ENCODE measurements at places on chromosomes 5 and 9. TPM values are rescaled to one million over a fixed set of nuclear protein-coding genes. Genes with fewer than 3 reads are reported as not detected.
A peak's percentile ranks its signal among the peaks of the same experiment; 100 is the strongest.

Gene SPATA31E1
- total RNA-seq = not detected

- H3K27me3 ChIP-seq = no peaks in the 10 kb centered on the region
- H3K36me3 ChIP-seq = no peaks in the 10 kb centered on the region
- no peak overlapping the region for H3K27ac ChIP-seq
- H3K4me3 ChIP-seq = no peak overlapping the region
Measured at GRCh38 chr5:36237751-36238150, 4.0 kb downstream of the NADK2 start.

Gene HTR4
- 0.90 TPM for total RNA-seq

Gene GPR150
- total RNA-seq = not detected

DNA sequence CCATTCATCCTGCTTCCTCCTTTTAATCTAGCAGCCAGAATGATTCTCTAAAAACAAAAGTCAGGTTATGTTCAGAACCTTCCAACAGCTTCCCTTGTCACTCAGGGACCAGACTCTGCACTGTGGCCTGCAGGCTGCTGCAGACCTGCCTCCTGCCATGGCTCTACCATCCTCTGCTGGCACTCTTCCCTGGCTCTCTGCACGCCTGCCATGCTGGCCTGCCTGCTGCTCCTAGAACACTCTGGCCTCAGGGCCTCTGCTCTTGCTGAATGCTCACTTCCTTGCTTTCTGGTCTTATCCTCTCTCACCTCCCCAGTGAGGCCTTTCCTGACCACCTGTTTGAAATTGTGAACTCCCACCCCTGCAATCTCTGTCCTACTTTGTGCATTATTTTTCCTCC, 149.4 kb downstream of the CD180 start:
- H3K36me3 ChIP-seq = no peaks in the 10 kb centered on the region
- no peak overlapping the region for H3K27ac ChIP-seq
- no peaks in the 10 kb centered on the region for H3K4me1 ChIP-seq
- DNase-seq = peak; percentile 43

DNA sequence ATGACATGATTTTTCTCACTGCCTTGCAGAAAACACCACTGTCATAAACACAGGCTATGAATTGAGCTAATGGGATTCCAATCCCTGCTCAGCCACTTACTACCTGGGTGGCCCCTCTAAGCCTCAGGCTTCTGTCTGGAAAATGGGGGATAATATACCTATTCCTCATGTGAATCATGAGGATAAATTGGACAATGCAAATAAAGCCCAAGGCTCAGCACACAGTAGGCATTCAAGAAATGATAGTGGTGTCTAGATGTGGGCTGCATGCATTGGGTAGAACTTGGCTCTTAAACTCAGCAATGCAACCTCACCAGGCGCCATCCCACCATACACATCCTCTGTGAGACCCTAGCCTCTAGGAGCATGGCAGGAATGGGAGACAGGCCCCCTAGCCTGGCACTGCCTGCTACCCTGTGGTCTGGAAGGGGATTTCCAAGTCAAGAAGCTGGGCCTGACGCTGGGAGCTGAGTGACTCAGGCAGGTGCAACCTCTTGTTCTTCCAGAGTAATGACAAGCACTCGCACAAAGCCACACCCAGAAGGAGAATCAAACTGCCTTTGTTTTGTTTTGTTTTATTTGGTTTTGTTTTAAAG, 2.3 kb upstream of the TNIP1 start:
- H3K27ac ChIP-seq = no peak overlapping the region
- H3K36me3 ChIP-seq = no peaks in the 10 kb centered on the region
- DNase-seq = no peak
- no peaks in the 10 kb centered on the region for H3K27me3 ChIP-seq
- H3K4me3 ChIP-seq = no peak overlapping the region
- H3K4me1 ChIP-seq = no peaks in the 10 kb centered on the region

Gene OR1N2
- total RNA-seq = not detected

DNA sequence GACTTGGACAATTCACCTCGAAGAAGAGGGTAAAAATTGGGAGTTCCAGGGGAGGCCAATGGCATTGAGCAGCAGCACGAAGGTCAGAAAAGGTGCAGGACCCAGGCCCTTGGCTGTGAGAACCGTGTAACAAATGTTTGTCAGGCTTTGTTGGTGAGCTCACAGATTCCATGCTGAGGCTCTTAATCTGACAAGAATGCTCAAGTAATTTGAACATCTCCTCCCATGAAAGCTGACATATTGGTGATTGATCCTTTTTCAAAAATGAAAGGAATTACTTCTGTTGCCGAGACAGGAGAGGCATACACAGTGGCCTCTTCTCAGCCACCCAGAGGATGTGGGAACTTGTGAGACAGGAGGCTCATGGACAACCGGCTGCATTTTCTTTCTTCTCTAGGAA, 11.6 kb downstream of the RAI14 start:
- H3K36me3 ChIP-seq = peaks cover 4% of the 10 kb centered on the region
- no peak for DNase-seq
- no peak overlapping the region for H3K27ac ChIP-seq
- no peak overlapping the region for H3K4me3 ChIP-seq

DNA sequence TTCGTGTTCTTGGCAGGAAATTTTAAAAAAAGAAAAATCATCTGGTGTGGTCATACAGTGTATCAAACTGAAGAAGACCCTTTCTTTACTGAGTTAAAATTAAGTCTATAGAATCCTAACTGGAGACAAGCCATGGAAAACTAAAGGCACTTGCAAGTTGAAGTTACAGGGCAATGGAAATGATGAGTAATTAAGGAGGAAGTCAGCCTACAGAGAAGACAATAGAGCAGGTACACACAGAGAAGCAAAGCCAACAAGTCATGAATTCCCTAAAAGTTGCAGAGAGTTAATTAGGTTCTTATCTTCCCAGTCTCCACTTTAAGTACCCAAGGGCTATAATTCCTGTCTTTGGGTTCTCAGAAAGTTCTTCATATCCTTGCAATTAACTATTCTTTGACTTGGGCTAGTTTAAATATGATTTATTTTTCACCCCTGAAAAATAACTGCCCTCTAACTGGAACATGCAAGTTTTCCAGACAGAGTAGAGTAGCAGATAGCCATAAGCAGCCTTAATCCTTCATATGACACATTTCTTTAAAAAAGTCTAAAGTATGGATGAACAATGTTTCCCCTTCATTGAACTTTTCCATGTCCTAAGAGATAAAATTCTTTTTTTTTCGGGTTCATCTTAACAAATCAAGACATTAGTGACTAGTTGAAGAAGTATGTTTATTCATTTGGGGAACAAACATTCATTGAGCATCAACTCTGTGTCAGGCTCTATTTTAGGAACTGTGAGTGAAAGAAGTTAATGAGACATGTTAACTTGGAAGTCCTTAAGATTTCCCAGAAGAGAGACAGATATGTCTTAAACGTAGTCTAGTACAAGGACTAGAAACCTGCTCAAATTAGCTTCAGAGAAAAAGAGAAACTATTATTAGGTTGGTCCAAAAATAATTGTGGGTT, 5.2 kb upstream of the ITGA2 start:
- no peaks in the 10 kb centered on the region for H3K4me1 ChIP-seq
- H3K36me3 ChIP-seq = no peaks in the 10 kb centered on the region
- no peak overlapping the region for H3K27ac ChIP-seq
- no peak for DNase-seq
- no peaks in the 10 kb centered on the region for H3K27me3 ChIP-seq

GRCh38 chr9:134981829-134982228, 64.1 kb upstream of the FCN1 start:
- H3K4me3 ChIP-seq = no peak overlapping the region
- H3K4me1 ChIP-seq = no peaks in the 10 kb centered on the region
- H3K27me3 ChIP-seq = no peaks in the 10 kb centered on the region
- H3K36me3 ChIP-seq = no peaks in the 10 kb centered on the region
- no peak for DNase-seq

Gene CCDC112
- 4.1 TPM for total RNA-seq

DNA sequence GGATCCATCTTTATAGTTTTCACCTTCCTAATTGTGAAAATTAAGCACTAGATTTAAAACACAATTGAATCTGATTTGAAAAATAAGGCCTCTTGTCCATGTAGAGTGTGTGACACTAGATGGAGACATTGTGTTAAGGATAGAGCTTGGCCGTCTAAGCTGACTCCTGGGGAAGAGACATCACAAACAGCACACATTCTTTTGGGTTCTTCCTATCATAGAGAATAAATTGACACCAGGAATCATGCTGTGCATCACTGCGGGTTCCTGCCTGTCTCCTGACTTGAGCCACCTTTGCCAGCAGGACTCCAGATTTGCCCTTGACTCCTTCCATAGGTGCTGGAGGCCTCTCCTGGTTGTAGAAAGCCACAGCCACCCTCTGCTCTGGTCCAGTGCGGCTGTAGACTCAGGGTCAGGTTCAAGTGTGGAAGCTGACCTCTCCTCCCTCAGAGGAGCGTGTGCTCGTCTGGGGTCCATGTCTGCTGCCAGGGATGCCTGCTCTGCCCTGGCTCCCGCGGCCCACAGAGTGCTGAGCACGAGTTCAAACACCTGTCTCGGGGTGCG, 11.2 kb downstream of the ROPN1L start:
- no peaks in the 10 kb centered on the region for H3K36me3 ChIP-seq
- DNase-seq = no peak
- no peak overlapping the region for H3K27ac ChIP-seq
- H3K4me3 ChIP-seq = no peak overlapping the region

Gene ARID3C
- not detected for total RNA-seq

Gene RABEPK
- 14.3 TPM for total RNA-seq

Gene EDIL3
- 205 TPM for total RNA-seq

DNA sequence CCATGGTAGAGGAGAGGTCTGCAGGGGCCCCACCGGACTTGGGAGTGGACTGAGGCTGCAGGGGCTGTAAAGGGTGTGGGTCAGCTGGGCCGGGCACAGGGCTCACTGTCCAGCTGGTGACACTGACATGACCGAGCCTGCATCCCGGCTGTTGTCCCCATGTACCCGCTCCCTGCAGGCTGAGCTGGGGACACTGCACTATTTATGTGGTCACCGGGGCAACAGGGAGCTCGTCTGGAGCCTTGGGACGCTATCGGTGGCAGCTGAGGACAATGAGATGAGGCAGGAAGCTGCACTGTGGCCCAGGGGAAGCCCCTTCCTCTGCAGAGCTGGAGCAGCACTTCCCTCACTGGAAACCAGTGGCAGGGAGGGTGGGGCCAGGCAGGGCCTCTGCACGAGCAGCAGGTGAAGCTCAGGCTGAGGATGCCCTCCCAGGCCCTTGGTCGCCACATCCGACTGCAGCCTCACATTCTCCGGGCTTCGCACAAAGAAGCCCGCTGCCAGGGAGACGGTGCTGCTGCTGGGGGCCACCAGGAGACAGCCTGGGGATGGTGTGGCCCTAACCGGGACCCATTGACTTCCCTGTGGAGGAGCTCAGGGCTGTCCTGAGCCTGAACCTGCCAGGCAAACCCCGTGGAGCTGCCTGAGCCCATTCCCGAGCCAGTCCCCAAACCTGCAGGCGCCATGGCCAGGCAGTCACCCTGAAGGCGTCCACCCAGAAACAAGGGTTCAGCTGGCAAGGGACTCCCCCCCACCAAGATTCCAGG, 26.4 kb downstream of the ZDHHC11B start:
- no peak overlapping the region for H3K27ac ChIP-seq
- no peak overlapping the region for H3K4me3 ChIP-seq
- peak; percentile 60 for DNase-seq
- no peaks in the 10 kb centered on the region for H3K27me3 ChIP-seq
- no peaks in the 10 kb centered on the region for H3K4me1 ChIP-seq
- H3K36me3 ChIP-seq = no peaks in the 10 kb centered on the region

Gene TXNDC8
- not detected for total RNA-seq

DNA sequence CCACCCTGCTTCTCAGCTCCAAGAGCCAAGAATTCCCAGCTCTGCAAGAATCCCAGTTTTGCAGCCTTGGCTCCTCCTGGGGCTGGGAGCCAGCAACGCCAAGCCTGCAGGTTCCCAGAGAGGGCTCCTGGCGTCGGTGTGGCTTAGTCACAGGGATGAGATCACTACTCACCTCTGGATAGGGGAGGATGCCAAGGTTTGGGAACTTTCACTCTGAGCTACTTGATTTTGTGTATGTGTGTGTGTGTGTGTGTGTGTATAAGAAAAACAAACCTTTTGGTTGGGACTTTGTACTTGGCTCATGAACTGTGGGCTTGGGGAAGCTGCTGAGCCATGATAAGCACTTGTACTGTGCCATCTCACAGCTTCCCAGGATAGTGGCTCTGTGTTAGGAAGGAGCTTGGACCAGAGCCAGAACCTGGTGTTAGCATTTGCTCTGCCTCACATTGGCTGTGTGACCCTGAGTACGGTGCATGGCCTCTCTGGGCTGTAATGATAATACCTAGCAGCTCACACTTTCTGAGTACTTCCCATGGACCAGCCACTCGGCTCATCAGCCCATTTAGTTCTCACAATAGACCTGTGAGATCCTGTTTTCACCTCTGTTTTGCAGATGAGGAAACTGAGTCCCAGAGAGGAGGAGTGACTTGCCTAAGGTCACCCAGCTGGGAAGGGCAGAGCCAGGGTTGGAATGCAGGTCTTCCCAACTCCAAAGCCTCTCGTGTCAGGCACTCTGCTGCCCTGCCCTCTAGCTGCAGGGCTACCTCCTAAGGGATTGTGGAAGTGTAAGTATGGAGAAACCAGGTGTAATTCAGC, 41.4 kb upstream of the DAB2IP start:
- no peaks in the 10 kb centered on the region for H3K27me3 ChIP-seq
- peak; percentile 85 for DNase-seq
- peaks cover 5% of the 10 kb centered on the region for H3K4me1 ChIP-seq
- peak overlapping the region; percentile 1 for H3K27ac ChIP-seq
- H3K4me3 ChIP-seq = no peak overlapping the region
- no peaks in the 10 kb centered on the region for H3K36me3 ChIP-seq

DNA sequence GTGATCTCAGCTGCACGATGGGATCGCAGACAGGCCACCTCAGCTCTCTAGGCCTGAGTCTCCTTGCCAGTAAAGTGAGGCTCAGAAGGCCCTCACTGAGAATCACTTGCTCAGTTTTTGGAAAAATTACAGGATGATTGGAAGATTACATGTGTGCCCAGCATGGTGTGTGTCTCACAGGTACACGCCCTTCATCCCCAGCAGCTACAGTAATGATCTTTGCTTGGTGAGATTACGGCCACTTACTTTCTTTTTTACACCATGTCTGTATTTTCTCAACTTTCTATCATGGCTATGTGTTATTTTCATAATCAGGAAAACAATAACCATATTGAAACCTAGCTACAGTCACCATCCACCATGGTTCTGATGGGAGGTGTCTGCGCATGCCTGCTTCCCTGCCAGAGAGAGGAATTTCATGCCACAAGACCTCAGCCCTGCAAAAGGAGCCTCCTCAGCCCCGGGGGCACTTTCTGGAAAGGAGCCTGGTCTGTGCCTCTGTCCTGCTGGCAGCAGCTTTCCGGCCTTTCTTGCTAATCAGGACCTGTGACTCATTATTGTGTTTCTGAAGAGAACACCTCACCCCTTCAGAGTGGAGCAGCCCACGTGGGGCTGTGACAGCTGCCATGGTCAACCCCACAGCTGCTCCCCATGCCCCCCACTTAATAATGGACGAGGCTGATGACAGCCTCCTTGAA, 64.2 kb upstream of the OLFM1 start:
- no peaks in the 10 kb centered on the region for H3K4me1 ChIP-seq
- H3K4me3 ChIP-seq = no peak overlapping the region
- no peaks in the 10 kb centered on the region for H3K27me3 ChIP-seq
- DNase-seq = no peak
- no peak overlapping the region for H3K27ac ChIP-seq
- H3K36me3 ChIP-seq = no peaks in the 10 kb centered on the region
